GM23338 (cell line): ENCODE measurements at places on chromosomes 2 and 18.

DNA sequence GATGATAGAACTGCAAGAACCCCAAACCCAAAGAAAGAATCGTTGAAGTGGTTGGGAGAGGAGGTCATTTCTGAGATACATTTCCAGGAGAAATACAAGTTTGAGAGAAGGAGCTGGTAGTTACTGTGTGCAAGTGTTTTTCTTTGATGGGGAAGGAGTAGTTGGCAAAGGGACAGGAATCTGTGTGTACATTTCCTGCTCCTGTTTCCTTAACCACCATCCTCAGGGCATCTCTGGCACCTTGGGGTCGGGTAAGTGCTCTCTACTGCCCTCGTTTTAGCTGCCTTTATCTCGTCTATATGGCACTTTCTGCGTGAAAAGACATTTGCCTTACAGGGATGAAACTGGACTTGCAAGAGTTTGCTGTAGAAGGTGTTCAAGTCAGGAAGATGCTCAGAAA lies 27.3 kb downstream of the CDC42EP3 start:
- no peak overlapping the region for H3K27ac ChIP-seq
- DNase-seq = no peak
- no peaks in the 10 kb centered on the region for H3K4me1 ChIP-seq
- H3K36me3 ChIP-seq = peaks cover 22% of the 10 kb centered on the region; the same call in 1 of the 2 replicates

GRCh38 chr2:75277111-75277510 lies 77.8 kb upstream of the TACR1 start:
- no peak overlapping the region for H3K27ac ChIP-seq
- peaks cover 23% of the 10 kb centered on the region for H3K4me1 ChIP-seq
- no peak for DNase-seq

DNA sequence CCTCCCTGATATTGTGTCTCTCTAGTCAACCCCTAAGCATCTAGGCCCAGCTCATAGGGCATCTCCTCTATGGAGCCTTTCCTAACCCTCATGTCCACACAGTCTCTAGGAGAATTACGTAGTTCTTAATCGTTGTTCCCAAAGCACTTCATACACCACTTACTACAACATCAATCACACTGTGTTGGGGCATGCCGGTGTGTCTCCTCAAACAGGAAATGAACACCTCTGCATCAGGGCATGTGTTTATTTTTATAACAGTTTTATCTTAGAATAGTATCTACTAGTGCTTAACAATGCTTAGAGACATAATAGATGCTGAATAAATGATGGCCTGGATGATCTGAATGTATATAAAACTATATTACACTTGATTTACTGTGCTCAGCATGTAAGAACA lies 19.7 kb downstream of the CYP1B1 start:
- no peaks in the 10 kb centered on the region for H3K4me1 ChIP-seq
- DNase-seq = no peak
- no peaks in the 10 kb centered on the region for H3K27me3 ChIP-seq
- no peak overlapping the region for H3K27ac ChIP-seq
- H3K4me3 ChIP-seq = no peak overlapping the region
- H3K36me3 ChIP-seq = no peaks in the 10 kb centered on the region

DNA sequence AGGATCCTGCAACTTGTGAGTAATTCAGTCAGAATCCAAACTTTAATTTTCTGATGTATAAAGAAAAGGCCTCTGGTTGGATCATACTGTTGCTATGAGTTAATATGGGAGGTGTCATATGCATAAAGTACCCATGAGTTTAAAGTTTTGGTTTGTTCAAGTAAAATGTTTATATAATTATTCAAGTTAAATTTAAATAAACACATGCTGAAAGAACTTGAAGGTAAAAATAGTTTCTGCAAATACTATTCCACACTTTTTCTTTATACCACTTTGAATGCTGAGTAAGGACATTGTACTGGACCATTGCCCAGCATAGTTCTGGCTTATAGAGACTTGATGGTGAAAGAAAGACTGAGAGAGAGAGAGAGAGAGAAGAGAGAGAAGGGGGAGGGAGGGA lies 30.7 kb downstream of the PKP4 start:
- peaks cover 61% of the 10 kb centered on the region for H3K4me1 ChIP-seq
- no peaks in the 10 kb centered on the region for H3K27me3 ChIP-seq
- H3K27ac ChIP-seq = no peak overlapping the region
- no peaks in the 10 kb centered on the region for H3K36me3 ChIP-seq

GRCh38 chr18:52319424-52319983 lies 20.5 kb upstream of the DCC start:
- no peak for DNase-seq
- no peak overlapping the region for H3K27ac ChIP-seq
- no peaks in the 10 kb centered on the region for H3K27me3 ChIP-seq
- no peak overlapping the region for H3K4me3 ChIP-seq

GRCh38 chr2:238286987-238287736 lies 1.2 kb downstream of the PER2 start:
- H3K4me3 ChIP-seq = peak overlapping the region; percentile 78
- peaks cover 6% of the 10 kb centered on the region; the same call in 1 of the 2 replicates for H3K27me3 ChIP-seq
- H3K27ac ChIP-seq = no peak overlapping the region
- no peak for DNase-seq

DNA sequence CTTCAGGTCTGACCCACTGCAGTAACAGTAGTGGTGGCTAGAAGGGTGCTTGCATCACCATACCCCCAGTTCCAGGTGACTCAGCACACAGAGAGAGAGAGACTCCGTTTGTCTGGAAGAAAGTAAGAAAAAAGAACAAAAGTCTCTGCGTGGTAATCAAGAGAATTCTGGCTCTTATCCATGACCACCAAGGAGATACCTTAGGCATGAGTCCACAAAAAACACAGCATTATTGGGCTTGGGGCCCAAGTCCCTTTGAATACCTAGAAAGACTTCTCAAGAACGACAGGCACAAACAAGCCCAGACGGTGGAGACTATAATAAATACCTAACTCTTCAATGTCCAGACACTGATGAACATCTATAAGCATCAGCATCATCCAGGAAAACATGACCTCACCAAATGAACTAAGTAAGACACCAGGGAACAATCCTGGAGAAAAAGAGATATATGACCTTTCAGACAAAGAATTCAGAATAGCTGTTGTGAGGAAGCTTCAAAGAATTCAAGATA lies 21.7 kb upstream of the BAZ2B start:
- H3K4me3 ChIP-seq = no peak overlapping the region
- H3K36me3 ChIP-seq = no peaks in the 10 kb centered on the region
- H3K4me1 ChIP-seq = peaks cover 21% of the 10 kb centered on the region
- DNase-seq = no peak

DNA sequence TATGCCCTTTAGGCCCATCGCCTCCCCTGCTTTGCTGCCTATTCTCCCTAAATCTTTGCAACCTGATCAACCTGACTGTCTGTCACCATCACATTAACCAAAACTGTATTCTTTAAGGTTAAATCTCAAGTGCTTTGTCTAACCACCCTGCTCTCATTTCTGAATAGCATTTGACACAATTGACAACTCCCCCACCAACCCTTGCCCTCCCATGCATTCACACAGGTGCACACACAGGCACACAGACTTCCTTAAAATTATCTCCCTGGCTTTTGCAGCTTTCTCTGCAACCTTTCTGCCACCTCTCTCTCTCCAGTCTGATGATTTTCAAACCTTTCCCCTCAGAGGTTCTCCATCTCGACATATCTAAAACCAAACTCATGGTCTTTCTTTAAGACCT lies 64.6 kb upstream of the ST8SIA3 start:
- DNase-seq = no peak
- no peak overlapping the region for H3K4me3 ChIP-seq
- H3K36me3 ChIP-seq = no peaks in the 10 kb centered on the region

- no peak overlapping the region for H3K27ac ChIP-seq
- no peaks in the 10 kb centered on the region for H3K36me3 ChIP-seq
- no peak overlapping the region for H3K4me3 ChIP-seq
- no peak for DNase-seq
- no peaks in the 10 kb centered on the region for H3K27me3 ChIP-seq
- H3K4me1 ChIP-seq = peaks cover 33% of the 10 kb centered on the region
Observed at GRCh38 chr2:221608442-221608841, 36.3 kb upstream of the EPHA4 start.

- DNase-seq = no peak
- H3K27ac ChIP-seq = no peak overlapping the region
- H3K36me3 ChIP-seq = no peaks in the 10 kb centered on the region
- peaks cover 22% of the 10 kb centered on the region; the same call in 1 of the 2 replicates for H3K4me1 ChIP-seq
- H3K27me3 ChIP-seq = no peaks in the 10 kb centered on the region
Observed at GRCh38 chr2:220215785-220216184, 588.4 kb downstream of the SLC4A3 start.

GRCh38 chr2:9803023-9803805 lies 40.1 kb upstream of the TAF1B start:
- H3K4me3 ChIP-seq = no peak overlapping the region
- no peaks in the 10 kb centered on the region for H3K27me3 ChIP-seq
- no peaks in the 10 kb centered on the region for H3K4me1 ChIP-seq
- no peak overlapping the region for H3K27ac ChIP-seq
- DNase-seq = no peak

- no peak overlapping the region for H3K4me3 ChIP-seq
- H3K4me1 ChIP-seq = no peaks in the 10 kb centered on the region
- no peak for DNase-seq
- H3K27me3 ChIP-seq = no peaks in the 10 kb centered on the region
Observed at GRCh38 chr2:28663359-28663758, 88.3 kb upstream of the PPP1CB start.

- DNase-seq = no peak
- H3K27me3 ChIP-seq = no peaks in the 10 kb centered on the region
- peak overlapping the region; percentile 86; the same call in 1 of the 2 replicates for H3K27ac ChIP-seq
- peaks cover 15% of the 10 kb centered on the region for H3K4me1 ChIP-seq
Observed at GRCh38 chr2:99490623-99491461, 1.0 kb upstream of the REV1 start.
